Activated T-cell treated with anti-CD3 and anti-CD28 coated beads, Interleukin-2, amount 50 U/mL, for 48 hours (primary cell): ENCODE measurements at places on chromosomes 3 and 15.
A peak's percentile ranks its signal among the peaks of the same experiment; 100 is the strongest.

- DNase-seq: no peak
Observed at GRCh38 chr15:50751394-50751793, 14.1 kb downstream of the SPPL2A start.

DNA sequence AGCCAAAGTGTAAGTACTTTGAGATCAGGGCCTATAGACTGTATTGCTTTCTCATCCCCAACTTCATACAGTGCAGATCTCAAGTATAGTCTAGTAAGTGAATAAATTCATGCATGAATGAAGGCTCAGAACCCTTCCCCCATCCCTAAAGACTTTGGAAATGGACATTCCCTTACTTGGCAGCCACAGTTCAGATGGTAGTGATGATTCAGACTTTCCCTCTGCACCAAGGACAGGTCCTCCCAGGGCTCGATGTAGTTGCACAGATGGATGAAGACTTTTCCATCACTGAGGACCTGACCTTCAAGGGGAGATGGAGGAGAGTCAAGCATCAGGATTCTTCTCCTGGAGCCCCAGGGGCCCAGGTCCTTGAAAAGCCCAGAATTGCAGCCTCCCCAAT is 4.6 kb downstream of the TIMP4 start:
- DNase-seq: no peak

DNA sequence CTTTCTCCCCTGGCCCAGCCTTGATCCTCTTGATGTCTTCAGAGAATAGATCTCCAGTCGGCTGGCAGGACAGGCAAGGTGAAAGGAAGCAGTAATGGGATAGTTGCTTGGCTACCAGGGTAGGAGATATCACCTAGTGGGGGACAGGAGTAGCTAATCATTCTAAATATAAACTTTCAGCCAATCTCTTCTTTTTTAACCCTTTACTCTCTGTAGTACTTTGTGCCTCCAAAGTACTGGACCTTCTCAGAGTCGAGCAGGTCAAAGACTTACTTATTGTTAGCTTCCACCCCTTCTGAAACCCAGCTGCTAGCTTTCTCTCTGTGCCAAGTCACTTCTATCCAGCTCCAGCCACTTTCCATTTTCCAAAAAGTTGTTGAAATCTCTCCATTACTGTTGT is 43.4 kb upstream of the FILIP1L start:
- DNase-seq: no peak

DNA sequence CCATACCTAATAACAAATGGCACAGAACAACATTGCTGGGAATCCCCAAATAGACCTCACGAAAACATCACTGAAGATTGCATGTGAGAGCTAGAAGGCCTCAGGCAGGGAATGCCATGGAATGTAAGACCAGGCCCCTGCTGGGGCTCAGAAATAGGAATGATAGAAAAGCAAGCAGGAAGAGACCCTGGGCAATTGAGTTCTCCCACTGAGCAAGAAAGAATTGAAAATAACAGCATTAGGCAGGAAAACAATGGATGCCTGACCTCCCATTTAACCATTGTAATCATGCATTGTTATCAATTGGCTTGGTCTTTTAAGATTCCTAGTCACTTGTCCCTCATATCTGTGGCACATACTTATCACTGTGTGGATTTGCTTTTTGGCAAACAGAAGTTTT is 581.6 kb downstream of the FHIT start:
- no peak for DNase-seq

DNA sequence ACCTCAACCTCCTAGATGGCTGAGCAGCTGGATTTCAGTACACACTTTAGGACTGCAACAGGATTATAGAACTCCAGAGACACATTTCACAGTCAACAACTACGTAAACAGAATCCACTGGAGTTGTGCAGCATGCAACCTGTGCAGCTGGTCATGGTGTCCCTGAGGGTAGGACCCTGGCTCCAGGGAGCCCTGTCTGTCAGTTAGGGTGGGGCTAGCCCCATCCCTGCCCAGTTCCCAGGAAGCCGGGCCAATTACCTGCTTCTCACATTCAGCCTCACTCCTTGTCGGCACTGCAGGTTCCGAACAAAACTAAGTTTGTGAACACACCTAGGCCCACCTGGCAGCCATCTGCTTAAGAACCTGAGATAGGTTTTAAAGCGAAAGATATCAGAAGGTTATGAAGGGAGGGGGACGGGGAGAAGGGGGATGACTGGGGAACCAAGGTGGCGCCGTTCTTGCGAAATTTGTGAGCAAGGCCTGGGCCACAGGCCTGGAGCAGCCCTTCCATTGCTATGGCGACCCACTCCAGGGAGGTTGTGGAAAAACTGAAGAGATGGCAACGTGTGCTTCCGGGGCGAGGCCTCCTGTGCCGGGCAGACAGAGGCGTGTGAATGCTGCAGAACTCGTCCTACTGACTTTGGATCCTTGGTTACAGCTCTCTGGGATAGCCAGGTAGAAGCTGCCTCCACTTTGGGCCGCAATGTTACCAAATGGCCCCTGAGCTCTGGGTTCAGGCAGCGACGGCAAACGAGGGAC is 25.3 kb downstream of the ACSBG1 start:
- DNase-seq: no peak

DNA sequence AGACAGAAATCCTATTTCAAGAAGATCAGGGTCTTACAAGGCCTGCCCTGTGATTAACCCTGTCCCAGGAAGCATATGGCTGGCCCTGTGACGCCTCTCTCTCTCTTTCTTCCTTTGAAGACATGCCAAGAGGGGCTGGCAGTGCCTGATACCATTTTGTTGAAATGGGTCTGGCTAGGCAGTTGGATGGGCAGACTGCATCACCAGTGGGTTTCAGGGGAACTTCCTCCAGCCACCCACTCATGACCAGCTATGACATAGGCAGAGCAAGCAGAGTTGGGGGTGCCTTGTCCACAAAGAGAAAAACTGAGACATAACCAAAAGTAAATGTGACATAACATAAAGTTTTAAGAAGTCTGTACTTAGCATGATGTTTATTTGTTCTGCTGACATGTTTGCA is 31.4 kb upstream of the MANF start:
- no peak for DNase-seq

- no peak for DNase-seq
Observed at GRCh38 chr3:100244264-100244663, 16.5 kb upstream of the TBC1D23 start.

DNA sequence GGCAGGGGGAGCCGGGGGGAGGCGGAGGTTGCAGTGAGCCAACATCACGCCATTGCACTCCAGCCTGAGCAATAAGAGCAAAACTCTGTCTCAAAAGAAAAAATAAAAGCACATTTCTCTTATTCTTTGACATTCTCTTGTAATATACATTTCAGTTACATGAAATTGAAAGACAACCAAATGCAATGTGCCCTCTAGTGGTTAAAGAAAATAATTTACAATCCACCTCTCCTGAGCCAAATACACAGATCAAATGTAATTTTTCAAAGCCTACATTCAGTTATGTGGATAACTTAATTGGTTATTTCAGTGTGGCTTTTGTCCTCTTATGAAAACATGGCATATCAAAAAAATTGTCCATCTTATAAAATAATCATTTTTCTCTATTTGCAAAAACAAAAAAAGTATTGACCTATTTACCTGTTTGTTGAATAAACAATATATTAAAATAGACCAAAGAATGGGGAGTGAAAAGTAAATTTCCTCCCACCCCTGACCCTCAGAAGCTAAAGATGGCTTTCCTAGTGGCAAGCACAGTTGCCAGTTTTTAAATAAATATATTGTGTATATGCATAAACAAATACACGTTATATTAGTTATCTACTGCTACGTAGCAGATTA is 14.2 kb upstream of the U2SURP start:
- DNase-seq: no peak

DNA sequence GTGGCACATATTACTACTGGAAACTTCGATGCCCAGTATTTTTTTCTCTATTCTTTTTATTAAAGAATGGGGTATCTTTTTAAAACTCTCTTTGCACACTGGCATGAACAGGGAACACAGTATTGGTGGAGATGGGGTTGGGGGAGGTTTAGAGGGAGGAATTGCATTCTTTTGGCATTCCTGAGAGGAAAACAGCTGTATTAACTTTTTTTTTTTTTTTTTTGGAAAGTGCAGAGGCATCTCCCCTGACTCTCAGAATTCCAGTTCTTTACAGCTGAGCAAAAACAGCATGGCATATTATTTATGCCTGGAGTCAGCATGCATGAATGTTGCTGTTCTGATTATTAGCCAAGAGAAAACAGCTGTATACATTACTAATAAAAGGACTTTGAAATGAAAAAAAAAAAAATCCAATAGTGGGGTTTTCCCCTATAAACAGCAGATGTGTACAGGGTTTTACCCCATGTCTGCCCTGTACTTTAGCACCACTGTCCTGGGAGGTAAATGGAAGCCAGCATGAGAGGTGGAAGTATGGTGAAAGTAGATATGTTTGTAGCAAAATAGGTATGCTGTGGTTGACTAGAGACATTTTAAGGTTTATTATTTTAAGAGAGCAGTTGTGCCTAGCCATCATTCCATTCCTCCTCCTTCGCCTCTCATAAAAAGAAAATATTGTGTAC is 132.2 kb downstream of the FNDC3B start:
- DNase-seq: no peak

- no peak for DNase-seq
Observed at GRCh38 chr15:64559243-64559642, 98.9 kb downstream of the ZNF609 start.

GRCh38 chr15:100890051-100890720 is 10.6 kb downstream of the ALDH1A3 start:
- DNase-seq: no peak

- DNase-seq: no peak
Observed at GRCh38 chr3:159785273-159785708, 203.3 kb upstream of the IL12A start.

- DNase-seq: no peak
Observed at GRCh38 chr15:57098896-57099295, 180.5 kb downstream of the TCF12 start.

DNA sequence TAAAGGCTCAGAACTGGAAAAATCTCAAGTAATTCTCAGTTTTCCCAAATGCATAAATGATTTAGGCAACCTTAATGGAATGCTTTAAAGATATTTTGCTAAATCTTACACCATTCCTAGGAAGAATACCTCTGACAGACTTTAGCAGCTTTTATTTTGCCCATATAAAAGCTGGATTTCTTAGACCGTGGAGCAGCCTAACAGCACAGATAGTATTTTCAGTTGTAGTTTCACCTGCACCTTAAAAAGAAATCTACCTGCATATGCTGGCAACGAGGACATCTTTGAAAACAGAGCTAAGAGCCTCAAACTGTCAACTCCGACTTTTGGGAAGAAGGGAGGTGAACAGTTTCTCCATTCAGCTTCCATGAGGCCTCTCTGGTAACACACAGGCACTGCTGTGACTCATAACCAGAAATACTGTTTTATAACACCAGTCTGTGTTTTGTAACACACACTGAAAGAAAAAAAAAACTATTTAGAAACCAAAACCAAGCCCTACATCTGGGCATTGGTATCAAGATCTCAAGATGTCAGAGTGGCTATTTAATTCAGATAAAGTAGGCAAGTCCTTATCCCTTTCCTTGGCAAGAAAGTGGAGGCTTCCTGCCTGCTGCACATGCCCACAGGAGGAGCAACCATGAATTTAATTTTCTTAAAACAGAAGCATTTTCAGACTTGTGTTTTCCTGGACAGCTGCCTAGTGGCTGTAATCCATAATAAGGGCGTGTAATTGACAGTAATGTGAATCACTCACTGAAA is 181.5 kb upstream of the ICE2 start:
- DNase-seq: no peak

GRCh38 chr3:10173926-10174435 is 9.3 kb downstream of the IRAK2 start:
- no peak for DNase-seq

DNA sequence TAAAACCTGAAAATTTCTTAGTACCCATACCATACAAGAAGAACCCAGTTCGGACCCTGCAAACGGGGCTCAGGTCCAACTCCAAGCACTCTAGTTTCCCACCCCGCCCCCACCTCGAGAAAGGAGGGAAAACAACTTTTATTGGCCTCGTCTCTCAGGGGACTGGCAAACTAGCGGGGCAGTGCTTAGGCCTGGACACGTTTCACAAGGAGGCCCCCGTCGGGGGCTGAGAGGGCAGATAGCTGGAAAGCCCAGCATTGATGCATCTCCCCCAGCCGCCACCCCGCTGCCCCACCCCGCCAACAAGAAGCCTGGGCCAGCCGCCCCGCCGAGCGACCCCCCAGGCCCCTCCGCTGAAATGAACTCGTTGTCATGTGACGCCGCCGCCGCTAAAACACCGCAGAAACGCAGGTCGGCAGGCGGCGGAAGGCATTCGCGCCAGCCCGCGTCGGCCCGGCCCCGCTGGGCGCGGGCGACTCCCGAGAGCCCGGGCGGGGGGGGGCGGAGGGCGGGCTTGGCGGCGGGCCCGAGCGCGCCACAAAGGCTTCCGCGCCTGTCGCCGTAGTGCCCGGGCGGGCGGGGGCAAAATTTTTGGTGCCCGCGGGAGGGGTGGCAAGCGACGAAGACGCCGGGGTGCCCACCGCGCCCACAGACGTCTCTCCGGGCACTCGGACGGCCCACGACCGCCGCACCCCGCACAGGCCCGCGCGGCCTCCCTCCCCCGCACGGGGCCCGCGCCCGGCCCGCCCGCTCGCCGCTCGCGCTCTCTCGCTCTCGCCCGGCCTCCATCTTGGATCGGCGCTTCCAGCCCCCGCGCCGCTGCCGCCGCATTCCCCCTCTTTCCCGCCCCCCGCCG is 634 bp downstream of the STAG1 start:
- DNase-seq: peak; percentile 78

- no peak for DNase-seq
Observed at GRCh38 chr3:184237211-184237610, 7.8 kb downstream of the VWA5B2 start.

- no peak for DNase-seq
Observed at GRCh38 chr15:38849046-38849445, 284.4 kb upstream of the RASGRP1 start.

GRCh38 chr3:147925272-147925671 is 516.1 kb downstream of the ZIC1 start:
- DNase-seq: no peak

DNA sequence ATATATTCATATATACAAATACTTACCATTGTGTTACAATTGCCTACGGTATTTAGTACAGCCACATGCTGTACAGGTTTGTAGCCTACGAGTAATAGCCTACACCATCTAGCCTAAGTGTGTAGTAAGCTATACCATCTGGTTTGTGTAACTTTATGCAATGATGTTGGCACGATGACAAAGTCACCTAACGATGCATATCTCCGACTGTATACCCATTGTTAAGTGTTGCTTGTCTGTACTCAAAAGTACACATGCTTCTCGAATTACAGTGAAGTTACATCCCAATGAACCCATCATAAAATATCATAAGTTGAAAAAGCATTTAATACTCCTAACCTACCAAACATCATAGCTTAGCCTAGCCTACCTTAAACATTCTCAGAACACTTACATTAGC is 327.1 kb downstream of the KBTBD8 start:
- DNase-seq: no peak

DNA sequence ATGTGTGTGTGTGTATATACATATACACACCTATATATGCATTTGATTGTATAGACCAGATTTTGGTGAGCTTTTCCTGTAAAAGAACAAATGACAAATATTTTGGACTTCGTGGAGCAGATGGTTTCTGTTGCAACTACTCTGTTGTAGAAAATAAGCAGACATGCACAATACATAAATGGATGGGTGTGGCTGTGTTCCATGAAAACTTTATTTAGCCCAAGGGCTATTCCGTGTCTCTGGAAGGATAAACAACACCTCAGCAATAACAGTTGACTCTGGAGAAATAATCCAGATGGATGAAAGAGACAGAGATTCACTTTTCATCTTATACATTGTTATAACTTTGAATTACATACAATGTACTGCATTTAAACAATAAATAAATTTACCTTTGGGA is 441.4 kb downstream of the CNTN3 start:
- DNase-seq: no peak

GRCh38 chr15:92668620-92669019 is 13.0 kb upstream of the FAM174B start:
- no peak for DNase-seq

GRCh38 chr3:162183440-162183839 is 686.8 kb downstream of the OTOL1 start:
- DNase-seq: no peak
